NCI-H524 (cell line): ENCODE measurements at places on chromosomes 12 and 14.

DNA sequence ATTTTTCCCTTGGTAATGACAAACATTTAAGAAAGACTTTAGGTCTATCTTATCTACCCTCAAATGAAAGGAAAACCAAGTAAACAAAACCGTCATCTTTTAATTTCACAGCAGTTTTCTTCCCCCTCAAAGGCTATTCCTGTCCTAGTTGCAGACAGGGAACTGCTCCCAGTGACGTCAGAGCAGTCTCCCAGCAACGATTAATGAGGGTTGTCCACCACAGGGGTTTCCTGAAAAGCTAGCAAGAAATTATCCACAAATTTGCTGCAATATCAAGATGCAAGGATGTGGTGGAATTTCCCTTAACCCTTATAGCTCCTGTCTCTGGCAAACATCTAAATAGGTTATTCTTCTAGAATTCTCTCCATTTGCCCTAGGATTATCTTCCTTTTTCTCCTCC is 89.1 kb upstream of the STAC3 start:
- DNase-seq = no peak

- DNase-seq = peak; percentile 99
These were observed 41.2 kb downstream of the DGLUCY start for GRCh38 chr14:91154851-91155625.

DNA sequence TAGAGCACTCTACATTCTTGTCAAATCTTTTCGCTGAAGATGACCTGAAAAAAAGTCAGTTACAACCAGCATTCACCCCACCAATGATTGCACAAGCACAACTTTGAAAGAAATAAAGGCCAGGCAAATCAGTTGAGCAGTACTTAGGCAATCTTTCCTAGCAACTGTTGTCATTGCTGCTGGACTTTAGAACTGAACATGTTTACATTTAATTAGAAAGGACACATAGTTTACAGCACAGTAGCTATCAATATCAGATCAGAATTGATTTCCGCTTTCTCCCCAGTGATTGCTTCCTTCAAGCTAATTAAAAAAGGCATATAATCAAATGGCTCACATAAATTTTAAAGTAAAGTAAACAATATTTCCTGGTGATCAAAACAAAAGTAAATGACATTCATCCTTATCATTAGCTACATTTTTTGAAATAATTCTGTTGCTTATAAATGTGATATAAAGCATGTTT is 128.4 kb downstream of the FOXA1 start:
- DNase-seq = no peak

DNA sequence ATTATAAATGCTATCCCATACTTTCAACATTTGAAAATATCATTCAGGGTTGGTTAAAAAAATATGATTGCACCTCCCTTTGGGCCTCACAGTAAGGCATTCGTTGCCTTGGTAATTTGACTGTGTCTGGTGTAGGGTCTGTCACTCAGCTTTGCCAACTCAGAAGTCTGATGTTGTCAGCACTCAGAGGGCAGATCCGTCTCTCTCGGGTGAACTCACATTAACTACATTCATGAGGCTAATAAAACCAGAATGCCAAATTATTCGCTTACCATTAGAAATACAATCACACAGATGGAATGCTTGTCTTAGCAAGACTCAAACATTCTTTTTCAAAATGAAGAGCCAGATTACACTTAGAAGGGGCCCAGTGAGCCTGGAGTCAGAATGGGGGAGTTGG is 53.0 kb downstream of the NPAS3 start:
- DNase-seq = no peak

DNA sequence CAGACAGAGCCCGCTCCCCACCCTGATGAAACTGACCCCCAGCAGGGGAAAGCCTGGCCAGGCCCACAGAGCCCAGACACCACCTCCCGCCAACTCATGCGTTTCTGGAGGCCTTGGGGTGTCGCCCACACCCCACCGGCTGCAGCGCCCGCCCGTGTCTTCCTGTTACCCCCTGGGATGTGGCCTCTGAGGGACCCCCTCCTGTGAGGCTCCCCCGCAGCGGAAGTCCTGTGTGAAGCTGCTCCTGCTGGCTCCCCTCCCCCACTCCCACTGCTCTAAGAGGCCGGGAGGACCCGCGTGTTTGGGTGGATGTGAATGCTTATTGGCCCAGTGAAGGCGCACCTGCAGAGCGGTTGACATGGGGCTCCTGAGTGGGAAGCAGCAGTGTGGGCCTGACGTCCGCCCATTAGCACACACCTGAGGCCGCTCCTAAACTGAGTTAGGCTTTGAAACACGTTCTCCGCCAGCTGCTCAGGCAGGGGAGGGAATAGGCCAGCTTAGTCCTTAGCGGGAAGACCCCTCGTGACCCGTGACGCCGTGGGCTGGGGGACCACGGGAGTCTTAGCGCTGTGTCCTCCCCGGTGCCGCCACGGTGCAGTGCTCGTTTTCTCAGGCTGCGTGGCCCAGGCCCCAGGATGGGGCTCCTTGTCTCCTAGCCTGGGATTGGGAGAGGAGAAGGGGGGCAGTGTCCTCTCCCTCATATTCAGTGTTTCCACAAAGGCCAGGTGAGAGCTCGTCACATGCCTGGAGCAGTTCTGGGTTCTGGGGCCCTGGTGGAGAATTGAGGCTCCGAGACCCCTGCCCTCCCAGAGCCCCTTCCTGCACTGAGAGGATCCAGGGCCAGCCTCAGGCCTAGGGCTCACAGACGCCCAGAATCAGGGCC is 323.4 kb upstream of the SFSWAP start:
- DNase-seq = no peak

DNA sequence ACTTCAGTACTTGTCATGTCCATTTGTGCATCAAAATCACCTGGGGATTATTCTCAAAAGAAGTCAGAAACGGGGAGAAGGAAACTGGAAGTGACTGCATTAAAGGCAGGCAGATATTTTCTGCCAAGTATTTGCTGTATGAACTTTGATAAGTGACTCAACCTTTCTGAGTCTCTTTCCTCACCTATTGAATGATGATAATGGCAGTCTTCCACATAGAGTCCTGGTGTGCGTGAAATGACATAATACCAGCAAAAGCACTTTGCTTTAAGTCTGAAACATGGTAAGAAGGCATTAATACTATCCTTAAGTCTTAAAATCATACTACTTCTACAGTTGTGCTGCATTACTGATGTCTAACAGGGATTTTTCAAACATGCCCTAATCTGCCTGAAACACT is 278.5 kb downstream of the ADAMTS20 start:
- DNase-seq = no peak

- DNase-seq = no peak
These were observed 18.6 kb upstream of the OR10AD1 start for GRCh38 chr12:48221645-48222044.

GRCh38 chr12:77007476-77007875 is 57.9 kb downstream of the E2F7 start:
- no peak for DNase-seq

- DNase-seq = no peak
These were observed 44.6 kb downstream of the MAX start for GRCh38 chr14:65057695-65058094.

DNA sequence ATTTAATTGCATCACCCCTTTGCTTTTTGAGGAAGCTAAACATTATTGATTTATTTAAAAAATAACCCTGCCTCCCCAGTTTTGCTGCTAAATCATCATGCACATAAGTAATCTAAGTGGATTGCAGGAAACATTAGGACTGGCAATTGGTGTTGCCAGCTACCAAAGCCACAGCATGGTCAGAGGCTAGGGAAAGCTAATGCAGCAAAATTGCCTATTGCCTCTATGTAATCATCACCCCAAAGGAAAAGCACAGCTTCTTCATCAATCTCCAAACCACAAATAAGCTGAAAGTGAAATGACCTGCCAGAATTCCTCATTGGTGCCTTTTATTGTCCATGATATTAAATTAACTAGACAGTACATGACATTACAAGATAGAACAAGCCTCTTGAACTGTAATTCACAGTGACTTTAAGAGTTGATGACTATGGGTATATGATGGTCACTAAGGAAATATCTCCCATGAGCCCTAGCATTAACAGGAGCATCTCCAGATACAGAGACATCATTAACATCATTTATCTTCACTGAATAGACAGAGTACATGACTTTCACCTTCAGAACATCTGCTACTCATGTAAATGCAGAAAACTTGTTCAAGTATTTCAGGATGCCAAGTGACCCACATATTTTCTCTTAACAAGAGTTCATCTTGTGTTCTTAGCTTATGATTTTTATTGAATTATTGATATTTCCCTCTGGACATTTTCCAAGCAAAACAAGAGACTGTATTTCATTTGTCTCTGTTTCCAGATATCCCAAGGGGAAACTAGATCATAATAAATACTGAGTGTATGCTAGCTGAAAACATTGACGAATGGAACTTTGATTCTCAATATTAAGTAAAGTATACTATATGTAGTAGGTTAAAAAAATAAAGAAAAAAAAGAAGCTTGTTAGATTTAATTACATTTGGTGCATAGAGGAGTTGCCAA is 29.4 kb downstream of the PTPRR start:
- no peak for DNase-seq

DNA sequence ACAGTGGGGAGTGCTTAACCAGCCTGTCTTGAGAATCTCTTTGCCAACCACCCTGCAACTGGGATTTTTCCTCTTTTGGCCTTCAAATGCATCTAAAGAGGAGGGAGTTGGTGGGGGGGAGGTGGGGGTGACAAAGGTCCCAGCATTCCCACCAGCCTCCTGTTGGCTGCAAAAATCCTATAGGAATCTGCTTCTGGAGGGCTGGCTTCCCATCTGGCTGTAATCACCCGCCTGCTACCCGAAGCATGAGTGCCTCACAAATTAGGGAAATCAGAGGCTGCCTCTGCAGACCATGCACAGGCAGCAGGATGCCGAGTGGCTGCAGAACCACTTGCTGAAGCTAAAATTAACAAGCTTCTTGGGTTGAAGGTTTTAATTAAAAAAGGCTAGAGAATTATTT is 73.9 kb upstream of the WSCD2 start:
- peak; percentile 66 for DNase-seq

DNA sequence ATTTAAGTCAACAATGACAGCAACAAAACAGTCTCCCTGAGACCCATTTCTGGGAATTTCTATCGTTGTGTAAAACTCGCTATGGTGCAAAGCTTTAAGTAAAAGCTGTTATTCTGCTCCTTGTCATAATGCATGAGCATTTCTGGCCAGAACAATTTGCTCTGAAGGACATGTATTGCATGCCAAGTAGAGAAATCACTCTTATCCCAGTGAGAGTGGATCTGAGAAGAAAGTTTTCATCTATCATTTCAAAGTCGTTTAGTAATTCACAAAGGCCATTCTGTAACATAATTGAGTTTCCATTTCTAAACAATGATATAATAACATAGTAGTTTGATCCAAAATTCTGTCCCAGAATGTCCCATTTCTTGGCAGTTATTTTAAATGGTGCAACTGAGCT is 86.6 kb downstream of the TBC1D30 start:
- no peak for DNase-seq

GRCh38 chr14:22981090-22981875 is 1.1 kb downstream of the AJUBA start:
- no peak for DNase-seq

DNA sequence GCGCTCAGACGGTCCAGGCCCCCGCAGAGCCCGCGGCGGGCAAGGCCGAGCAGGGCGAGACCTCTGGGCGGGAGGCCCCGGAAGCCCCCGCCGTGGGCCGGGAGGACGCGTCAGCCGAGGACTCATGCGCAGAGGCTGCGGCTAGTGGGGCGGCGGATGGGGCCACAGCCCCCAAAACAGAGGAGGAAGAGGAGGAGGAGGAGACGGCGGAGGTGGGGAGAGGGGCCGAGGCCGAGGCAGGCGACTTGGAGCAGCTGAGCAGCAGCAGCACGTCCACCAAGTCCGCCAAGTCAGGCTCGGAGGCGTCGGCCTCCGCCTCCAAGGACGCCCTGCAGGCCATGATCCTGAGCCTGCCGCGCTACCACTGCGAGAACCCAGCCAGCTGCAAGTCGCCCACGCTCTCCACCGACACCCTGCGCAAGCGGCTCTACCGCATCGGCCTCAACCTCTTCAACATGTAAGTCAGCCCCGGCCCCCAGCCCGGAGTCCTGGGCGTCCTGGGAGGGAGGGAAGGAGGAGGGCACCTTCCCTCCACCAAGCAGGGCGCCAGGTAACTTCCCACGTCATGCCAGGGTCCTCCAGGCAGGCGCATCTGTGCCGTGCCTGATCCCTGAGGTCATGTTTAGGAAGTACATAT is 72.4 kb downstream of the IQSEC3 start:
- DNase-seq = no peak

- DNase-seq = no peak
These were observed 90.4 kb downstream of the PPP2R5C start for GRCh38 chr14:101851736-101852405.

- DNase-seq = no peak
These were observed 5.9 kb downstream of the DGLUCY start for GRCh38 chr14:91119556-91120311.

- no peak for DNase-seq
These were observed 26.8 kb downstream of the MMP17 start for GRCh38 chr12:131854861-131855476.

GRCh38 chr14:77314043-77314442 is 6.6 kb downstream of the POMT2 start:
- DNase-seq = no peak

DNA sequence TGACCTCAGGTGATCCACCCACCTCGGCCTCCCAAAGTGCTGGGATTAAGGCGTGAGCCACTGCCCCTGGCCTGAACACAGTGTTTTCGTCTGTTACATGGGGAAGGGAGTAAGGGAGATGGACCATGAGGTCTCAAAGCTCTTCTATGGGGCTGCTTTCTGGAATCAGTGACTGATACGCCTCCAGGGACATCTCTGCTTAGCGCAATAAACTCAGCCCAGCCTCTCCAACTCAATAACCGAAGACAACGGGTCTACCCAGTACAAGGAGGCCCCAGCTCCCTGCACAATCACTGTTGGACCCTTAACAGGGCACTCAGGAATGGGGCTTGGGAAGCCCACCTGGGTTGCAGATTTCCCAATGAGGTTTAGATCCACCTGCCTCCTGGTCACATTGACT is 42.6 kb upstream of the CHGA start:
- no peak for DNase-seq

GRCh38 chr12:130983328-130984017 is 29.8 kb downstream of the ADGRD1 start:
- DNase-seq = no peak

DNA sequence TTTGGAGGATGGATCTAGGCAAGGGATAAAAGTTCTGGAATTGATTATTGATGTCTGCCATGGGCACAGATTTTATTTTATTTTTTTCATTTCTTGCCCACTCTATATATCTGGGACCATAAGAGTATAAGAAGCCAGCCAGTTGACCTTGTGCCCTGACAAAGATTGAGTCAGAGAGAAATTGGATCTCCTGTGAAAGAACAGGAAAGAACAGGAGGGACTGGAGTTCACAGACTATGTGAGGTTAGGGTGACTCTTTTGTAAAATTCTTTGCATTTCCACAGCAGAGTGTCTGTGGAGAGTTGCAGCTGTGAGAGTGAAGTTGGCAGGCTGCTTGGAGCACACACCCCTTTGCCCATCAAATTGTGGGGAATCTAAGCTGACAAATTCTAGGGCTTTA is 358.4 kb upstream of the TBX3 start:
- DNase-seq = no peak

- no peak for DNase-seq
These were observed 283.0 kb downstream of the ACSS3 start for GRCh38 chr12:81360916-81361315.

GRCh38 chr12:87822923-87823322 is 206.3 kb downstream of the C12orf50 start:
- DNase-seq = no peak
